Natural killer cell treated with Interleukin-12 subunit alpha and Interleukin-12 subunit beta and Interleukin-15 and Interleukin-18, amount 100 ng/mL, for 72 hours (primary cell): ENCODE measurements at places on chromosomes 5 and 9. TPM values are rescaled to one million over a fixed set of nuclear protein-coding genes. Genes with fewer than 3 reads are reported as not detected.
A peak's percentile ranks its signal among the peaks of the same experiment; 100 is the strongest.

DNA sequence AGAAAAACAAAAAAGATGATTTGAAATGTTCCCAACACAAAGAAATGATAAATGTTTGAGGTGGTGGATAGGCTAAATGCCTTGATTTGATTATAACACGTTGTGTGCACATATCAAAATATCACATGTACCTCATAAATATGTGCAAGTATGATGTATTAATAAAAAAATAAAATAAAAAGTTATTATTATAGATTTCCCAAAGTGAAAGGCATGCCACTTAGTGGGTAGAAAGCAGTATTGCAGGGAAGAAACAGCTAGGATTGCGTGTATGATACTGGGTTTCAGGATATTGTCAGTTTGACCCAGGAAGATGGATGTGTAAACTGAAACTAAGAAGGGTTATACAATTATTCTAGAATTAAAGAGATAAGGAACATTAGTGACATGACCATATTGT lies 3.6 kb upstream of the TMEM38B start:
- no peaks in the 10 kb centered on the region for H3K36me3 ChIP-seq
- no peak for DNase-seq
- H3K27me3 ChIP-seq = peaks cover 52% of the 10 kb centered on the region
- H3K27ac ChIP-seq = no peak overlapping the region
- H3K4me3 ChIP-seq = no peak overlapping the region

GDA gene
- not detected for total RNA-seq

DNA sequence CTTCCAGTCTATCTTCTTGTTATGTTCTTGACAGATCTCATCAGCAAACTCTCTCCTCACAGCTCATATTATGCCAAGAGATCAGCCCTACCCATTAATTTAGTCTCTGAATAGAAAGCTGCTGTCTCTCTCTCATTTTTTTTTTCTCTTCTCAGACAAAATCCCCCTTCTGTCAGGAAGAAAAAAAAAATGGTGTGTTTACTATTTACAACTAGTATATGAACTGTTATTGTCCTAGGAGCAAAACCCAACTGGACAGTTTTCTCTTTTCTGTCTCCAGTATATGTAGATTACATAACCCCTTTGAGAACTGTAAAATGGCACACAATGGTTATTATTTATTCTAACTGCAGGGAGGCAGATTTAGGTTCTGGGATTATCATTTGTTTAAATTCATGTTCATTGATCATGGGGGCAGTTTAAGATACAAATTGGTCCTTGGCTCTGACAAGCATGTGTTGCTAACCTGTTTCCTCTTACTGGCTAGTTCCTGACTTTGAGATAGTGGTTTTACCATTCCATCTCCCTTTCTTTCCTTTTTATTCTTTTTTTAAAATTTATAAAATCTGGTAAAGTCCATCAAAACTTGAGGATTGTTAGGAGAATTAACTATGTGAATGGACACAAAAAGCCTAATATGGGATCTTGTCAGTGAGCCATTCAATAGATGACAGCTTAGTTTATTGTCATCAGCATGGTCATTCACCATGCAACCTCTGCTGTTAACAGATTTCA lies 210.0 kb upstream of the PAPPA start:
- no peaks in the 10 kb centered on the region for H3K4me1 ChIP-seq
- H3K36me3 ChIP-seq = no peaks in the 10 kb centered on the region
- no peaks in the 10 kb centered on the region for H3K27me3 ChIP-seq
- DNase-seq = no peak
- no peak overlapping the region for H3K27ac ChIP-seq

GRCh38 chr9:104900871-104901270 lies 27.1 kb downstream of the ABCA1 start:
- H3K4me3 ChIP-seq = no peak overlapping the region
- H3K27ac ChIP-seq = no peak overlapping the region
- no peaks in the 10 kb centered on the region for H3K27me3 ChIP-seq
- peak; percentile 34 for DNase-seq

DNA sequence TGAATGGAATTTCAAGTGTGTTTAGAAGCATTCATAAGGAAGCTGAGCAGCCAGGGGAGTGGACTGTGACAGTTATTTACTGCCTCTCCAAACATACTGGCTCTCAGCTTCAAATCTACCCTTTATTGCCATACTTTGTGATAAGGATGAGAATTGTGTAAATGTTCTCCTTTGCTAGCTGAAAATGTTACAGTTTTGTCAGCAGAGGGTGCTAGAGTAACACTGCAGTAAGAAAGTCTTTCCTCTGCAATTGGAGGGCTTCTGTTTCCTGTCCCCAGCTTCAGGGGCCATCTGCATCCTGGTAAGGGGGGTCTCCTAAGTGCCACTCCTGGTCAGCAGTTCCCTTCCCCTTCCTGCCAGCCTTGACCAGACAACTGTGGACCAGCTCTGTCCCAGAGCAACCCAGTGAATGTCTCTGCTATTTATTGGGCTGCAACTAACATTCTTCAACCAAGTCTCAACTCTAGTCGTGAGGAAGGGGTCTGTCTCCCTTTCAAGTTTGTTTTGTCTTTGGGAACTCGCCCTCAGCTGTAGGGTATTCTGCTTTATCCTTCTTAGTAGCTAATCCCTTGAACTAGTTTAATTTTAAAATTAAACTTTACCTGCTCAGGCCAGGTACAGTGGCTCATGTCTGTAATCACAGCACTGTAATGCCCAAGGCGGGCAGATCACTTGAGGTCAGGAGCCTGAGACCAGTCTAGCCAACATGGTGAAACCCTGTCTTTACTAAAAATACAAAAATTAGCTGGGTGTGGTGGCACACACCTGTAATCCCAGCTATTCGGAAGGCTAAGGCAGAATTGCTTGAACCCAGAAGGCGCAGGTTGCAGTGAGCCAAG lies 45.3 kb downstream of the RAPGEF6 start:
- H3K27ac ChIP-seq = no peak overlapping the region
- H3K4me3 ChIP-seq = no peak overlapping the region
- H3K27me3 ChIP-seq = no peaks in the 10 kb centered on the region
- no peaks in the 10 kb centered on the region for H3K36me3 ChIP-seq

DNA sequence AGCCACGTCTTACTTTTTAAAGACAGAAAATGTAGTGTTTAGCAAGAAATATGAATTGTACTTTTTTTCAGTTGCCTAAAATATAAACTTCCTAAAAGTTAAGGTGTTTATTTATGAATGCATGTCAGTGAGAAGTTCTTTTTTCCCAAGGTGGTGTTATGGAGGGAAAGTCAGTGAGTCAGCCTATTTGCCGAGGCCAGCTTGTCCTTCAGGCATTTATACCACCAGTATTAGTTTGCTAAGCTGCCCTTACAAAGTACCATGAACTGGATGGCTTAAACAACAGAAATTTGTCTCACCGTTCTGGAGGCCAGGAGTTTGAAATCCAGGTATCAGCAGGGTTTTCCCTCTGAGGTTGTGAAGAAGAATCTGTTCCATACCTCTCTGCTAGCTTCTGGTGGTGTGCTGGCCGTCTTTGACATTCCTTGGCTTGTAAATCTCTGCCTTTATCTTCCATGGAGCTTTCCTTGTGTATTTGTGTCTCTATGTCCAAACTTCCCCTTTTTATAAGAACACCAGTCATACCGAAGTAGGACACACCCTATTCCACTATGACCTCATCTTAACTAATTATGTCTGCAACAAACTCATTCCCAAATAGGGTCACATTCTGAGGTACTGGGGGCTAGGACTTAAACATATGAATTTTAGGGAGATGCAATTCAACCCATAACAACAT lies 38.4 kb downstream of the PRKACG start:
- H3K27me3 ChIP-seq = no peaks in the 10 kb centered on the region
- H3K36me3 ChIP-seq = no peaks in the 10 kb centered on the region
- peaks cover 8% of the 10 kb centered on the region for H3K4me1 ChIP-seq
- no peak overlapping the region for H3K27ac ChIP-seq
- DNase-seq = no peak
- no peak overlapping the region for H3K4me3 ChIP-seq

GRCh38 chr9:120690372-120690771 lies 23.9 kb downstream of the MEGF9 start:
- H3K36me3 ChIP-seq = no peaks in the 10 kb centered on the region
- no peak overlapping the region for H3K4me3 ChIP-seq
- no peak overlapping the region for H3K27ac ChIP-seq
- no peak for DNase-seq

STKLD1 gene
- total RNA-seq = not detected

DNA sequence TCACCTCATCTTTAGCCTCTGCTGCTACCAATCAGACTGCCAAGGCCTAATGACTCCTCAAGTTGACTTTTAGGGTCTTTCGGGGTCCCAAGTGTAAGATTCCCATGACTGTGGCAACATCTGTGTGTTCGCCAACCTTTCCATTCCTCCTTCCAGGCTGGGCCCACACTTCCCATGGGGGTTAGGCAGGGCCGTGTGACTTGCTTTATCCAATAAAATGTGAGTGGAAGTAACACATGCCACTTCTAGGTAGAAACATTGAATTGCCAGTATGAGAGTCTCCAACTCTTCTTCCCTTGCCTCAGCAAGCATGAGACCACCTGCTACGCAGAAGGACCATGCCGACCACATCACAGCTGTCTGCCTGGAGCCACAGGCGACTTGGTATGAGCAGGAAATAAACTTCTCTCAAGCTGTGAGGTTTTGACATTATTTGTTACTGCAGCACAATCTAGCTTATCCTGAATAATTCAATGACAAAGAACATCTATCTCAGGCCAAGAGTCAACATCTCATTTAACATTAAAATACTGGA lies 190.4 kb upstream of the IER5L start:
- H3K4me1 ChIP-seq = no peaks in the 10 kb centered on the region
- DNase-seq = no peak
- H3K27me3 ChIP-seq = no peaks in the 10 kb centered on the region

DNA sequence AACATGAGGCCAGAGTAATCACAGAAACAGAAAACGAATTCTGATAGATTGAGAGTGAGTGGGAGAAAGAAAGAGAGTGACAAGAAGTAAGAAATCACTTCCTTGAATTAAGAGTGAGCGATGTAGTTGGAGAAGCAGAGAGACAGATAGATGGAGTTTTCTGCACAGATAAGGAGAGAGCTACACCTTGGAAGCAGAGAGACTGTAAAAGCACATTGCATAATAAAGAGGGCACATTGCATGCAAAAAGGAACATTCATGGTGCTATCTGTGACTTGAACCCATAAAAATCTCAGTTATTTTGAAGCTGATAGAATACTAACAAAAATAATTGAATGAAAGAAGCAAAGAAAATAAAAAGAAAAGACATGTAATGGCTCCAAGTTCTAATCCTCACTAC lies 943.8 kb downstream of the NR2F1-AS1 start:
- no peak overlapping the region for H3K4me3 ChIP-seq
- H3K27ac ChIP-seq = no peak overlapping the region
- H3K4me1 ChIP-seq = no peaks in the 10 kb centered on the region
- no peaks in the 10 kb centered on the region for H3K27me3 ChIP-seq
- no peak for DNase-seq
- peaks cover 6% of the 10 kb centered on the region for H3K36me3 ChIP-seq

PCDHGA2 gene
- not detected for total RNA-seq

CORO2A gene
- 1.8 TPM for total RNA-seq

PCDHA4 gene
- total RNA-seq = not detected

DNA sequence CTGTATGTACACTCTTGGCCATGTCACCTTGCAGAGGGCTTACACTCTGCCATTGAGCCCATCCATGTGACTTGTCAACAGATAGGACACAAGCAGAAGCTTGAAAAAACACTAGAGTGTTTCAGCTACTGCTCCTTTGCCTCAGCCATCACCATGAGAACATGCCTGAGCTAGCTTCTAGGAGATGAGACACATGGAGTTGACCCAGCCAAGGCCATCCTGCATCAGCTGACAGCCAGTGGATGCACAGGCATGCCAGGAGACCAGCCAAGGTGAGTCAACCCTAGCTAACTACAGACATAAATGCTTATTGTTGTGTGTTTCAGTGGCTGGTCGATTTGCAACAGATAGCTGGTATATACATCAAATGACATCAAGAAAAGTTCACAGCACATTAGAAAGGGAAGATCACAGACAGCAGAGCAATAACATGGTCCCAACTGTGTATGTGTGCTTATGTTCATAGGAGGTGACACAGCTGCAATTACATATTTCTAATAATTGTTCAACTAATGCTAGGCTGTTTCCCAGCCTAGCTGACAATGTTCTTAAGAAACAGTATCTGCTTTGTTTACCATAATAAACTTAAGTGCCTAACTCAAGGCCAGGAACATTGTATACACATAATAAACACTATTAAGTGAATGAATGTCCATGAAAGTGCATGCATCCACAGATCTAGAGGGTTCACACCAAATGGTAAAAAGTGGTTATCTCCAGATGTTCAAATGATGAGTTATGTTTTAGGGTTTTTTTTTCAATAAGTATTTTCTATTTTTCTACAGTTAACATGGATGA lies 105.7 kb downstream of the SPOCK1 start:
- H3K27me3 ChIP-seq = peaks cover 17% of the 10 kb centered on the region
- no peak for DNase-seq
- no peak overlapping the region for H3K4me3 ChIP-seq
- no peaks in the 10 kb centered on the region for H3K36me3 ChIP-seq
- no peak overlapping the region for H3K27ac ChIP-seq

- H3K4me1 ChIP-seq = no peaks in the 10 kb centered on the region
- H3K27ac ChIP-seq = no peak overlapping the region
- H3K36me3 ChIP-seq = no peaks in the 10 kb centered on the region
- no peak for DNase-seq
These were observed 32.1 kb downstream of the GDNF start for GRCh38 chr5:37807621-37808301.

AFAP1L1 gene
- total RNA-seq = 0.33 TPM

QRFP gene
- total RNA-seq = not detected

SPINK7 gene
- total RNA-seq = not detected

GRCh38 chr9:115234094-115234493 lies 116.1 kb upstream of the TNC start:
- no peak overlapping the region for H3K27ac ChIP-seq
- peaks cover 10% of the 10 kb centered on the region for H3K27me3 ChIP-seq
- no peak for DNase-seq
- no peak overlapping the region for H3K4me3 ChIP-seq
- no peaks in the 10 kb centered on the region for H3K36me3 ChIP-seq

DNA sequence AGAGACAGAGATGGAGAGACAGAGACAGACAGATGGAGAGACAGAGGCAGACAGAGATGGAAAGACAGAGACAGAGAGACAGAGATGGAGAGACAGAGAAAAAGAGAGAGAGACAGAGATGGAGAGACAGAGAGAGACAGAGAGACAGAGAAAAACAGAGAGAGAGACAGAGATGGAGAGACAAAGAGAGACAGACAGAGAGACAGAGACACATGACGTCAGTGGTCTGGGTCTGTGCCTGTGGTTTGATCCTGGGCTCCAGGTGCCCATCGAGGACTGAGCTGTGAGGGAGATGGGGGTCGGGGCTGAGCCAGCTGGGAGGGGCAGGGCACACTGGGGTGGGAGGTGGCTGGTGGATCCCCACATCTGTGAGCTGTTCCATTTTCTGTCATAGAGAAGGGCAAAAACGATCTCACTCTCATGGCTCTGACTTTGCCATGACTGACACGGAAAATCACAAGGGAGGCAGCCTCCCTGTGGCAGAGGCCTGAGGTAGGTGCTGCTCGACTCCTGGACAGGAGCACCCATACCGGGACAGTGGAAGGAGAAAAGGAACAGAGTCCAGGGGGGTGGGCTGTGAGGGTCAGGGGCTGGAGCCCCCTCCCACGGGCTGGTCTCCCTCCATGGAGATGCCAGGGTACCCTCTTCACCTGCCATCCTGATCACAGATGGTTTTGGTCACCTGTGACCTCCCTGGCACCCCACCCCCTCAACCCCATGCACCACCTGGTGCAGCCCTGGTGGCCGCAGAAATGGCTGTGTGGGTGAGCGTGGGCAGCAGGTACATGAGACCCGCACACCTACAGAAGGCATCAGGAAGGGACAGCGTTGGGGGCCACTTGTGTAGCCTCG lies 28.8 kb downstream of the GLT6D1 start:
- no peaks in the 10 kb centered on the region for H3K4me1 ChIP-seq
- no peak overlapping the region for H3K27ac ChIP-seq
- H3K4me3 ChIP-seq = no peak overlapping the region
- no peaks in the 10 kb centered on the region for H3K36me3 ChIP-seq
- no peaks in the 10 kb centered on the region for H3K27me3 ChIP-seq

TMEM174 gene
- total RNA-seq = not detected
